ENCODE measurements at places on chromosomes 13 and 19. TPM values are rescaled to one million over a fixed set of nuclear protein-coding genes. Genes with fewer than 3 reads are reported as not detected.

DNA sequence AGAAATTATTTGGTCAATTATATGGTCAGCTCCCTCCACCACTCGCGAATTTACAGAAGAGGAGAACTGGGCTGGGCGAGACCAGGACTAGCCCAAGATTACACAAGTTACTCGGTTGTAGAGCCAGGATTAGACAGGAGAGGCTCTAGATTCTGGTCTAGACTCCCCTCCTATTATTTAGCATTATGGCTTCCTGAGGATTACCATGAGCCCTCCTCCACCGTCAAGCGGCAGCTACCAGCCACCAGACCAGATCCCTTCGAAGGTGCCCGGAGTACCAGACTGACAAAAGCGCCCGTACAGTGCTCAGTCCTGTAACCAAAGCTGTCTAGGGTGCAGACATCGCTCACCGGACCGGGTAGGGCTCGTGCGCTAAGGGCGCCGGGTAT is 497 bp upstream of the MLNR start:
- H3K4me3 ChIP-seq: peak overlapping the region; percentile 56
- peaks cover 26% of the 10 kb centered on the region for H3K4me1 ChIP-seq
- H3K27ac ChIP-seq: no peak overlapping the region
- H3K27me3 ChIP-seq: peaks cover 57% of the 10 kb centered on the region
- DNase-seq: no peak
- no peaks in the 10 kb centered on the region for H3K36me3 ChIP-seq

- H3K4me3 ChIP-seq: no peak overlapping the region
- H3K27me3 ChIP-seq: peaks cover 8% of the 10 kb centered on the region
- H3K36me3 ChIP-seq: no peaks in the 10 kb centered on the region
- no peak overlapping the region for H3K27ac ChIP-seq
- H3K4me1 ChIP-seq: no peaks in the 10 kb centered on the region
Observed at GRCh38 chr13:28451482-28452217, 43.3 kb downstream of the FLT1 start.

- no peaks in the 10 kb centered on the region for H3K27me3 ChIP-seq
- DNase-seq: no peak
- H3K36me3 ChIP-seq: peaks cover 21% of the 10 kb centered on the region
- H3K4me3 ChIP-seq: no peak overlapping the region
- H3K4me1 ChIP-seq: peaks cover 59% of the 10 kb centered on the region
- H3K27ac ChIP-seq: peak overlapping the region; percentile 51
Observed at GRCh38 chr19:3693025-3693925, 7.0 kb downstream of the PIP5K1C start.

- no peak overlapping the region for H3K27ac ChIP-seq
- no peak for DNase-seq
- H3K4me3 ChIP-seq: no peak overlapping the region
- H3K27me3 ChIP-seq: no peaks in the 10 kb centered on the region
Observed at GRCh38 chr19:17183271-17183761, 31.8 kb upstream of the USE1 start.

GRCh38 chr19:39127812-39128515 is 2.4 kb downstream of the PAK4 start:
- peak; percentile 87 for DNase-seq
- no peaks in the 10 kb centered on the region for H3K36me3 ChIP-seq
- H3K27me3 ChIP-seq: no peaks in the 10 kb centered on the region
- no peak overlapping the region for H3K4me3 ChIP-seq
- H3K4me1 ChIP-seq: peaks cover 81% of the 10 kb centered on the region
- H3K27ac ChIP-seq: peak overlapping the region; percentile 90

- no peaks in the 10 kb centered on the region for H3K4me1 ChIP-seq
- no peak for DNase-seq
- no peak overlapping the region for H3K4me3 ChIP-seq
- H3K27ac ChIP-seq: no peak overlapping the region
Observed at GRCh38 chr13:90352763-90353162, 994.7 kb upstream of the MIR17HG start.

- no peak for DNase-seq
- H3K27ac ChIP-seq: no peak overlapping the region
- peaks cover 30% of the 10 kb centered on the region for H3K36me3 ChIP-seq
- H3K27me3 ChIP-seq: no peaks in the 10 kb centered on the region
- no peak overlapping the region for H3K4me3 ChIP-seq
- H3K4me1 ChIP-seq: peaks cover 8% of the 10 kb centered on the region
Observed at GRCh38 chr13:24165746-24166145, 5.2 kb downstream of the SPATA13 start.

DNA sequence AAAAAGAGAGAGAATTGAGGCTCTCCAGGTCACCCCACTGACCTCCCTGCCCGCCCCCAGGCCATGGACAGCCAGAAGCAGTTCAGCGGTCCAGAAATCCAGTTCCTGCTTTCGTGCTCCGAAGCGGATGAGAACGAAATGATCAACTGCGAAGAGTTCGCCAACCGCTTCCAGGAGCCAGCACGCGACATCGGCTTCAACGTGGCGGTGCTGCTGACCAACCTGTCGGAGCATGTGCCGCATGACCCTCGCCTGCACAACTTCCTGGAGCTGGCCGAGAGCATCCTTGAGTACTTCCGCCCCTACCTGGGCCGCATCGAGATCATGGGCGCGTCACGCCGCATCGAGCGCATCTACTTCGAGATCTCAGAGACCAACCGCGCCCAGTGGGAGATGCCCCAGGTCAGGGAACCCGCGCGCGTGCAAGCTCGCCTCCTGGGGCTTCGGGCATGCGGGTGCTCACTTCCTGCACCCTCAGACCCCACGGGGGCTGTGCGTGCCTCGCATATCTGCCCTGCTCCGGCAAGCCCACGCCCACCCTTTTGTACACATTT is 56.6 kb downstream of the MAP4K1 start:
- peaks cover 16% of the 10 kb centered on the region for H3K27me3 ChIP-seq
- H3K4me3 ChIP-seq: no peak overlapping the region
- no peak overlapping the region for H3K27ac ChIP-seq
- DNase-seq: no peak

- no peak for DNase-seq
- no peaks in the 10 kb centered on the region for H3K27me3 ChIP-seq
- H3K36me3 ChIP-seq: peaks cover under 1% of the 10 kb centered on the region
- H3K27ac ChIP-seq: peak overlapping the region; percentile 47
Observed at GRCh38 chr13:45328661-45329111, 12.3 kb downstream of the TPT1 start.

DNA sequence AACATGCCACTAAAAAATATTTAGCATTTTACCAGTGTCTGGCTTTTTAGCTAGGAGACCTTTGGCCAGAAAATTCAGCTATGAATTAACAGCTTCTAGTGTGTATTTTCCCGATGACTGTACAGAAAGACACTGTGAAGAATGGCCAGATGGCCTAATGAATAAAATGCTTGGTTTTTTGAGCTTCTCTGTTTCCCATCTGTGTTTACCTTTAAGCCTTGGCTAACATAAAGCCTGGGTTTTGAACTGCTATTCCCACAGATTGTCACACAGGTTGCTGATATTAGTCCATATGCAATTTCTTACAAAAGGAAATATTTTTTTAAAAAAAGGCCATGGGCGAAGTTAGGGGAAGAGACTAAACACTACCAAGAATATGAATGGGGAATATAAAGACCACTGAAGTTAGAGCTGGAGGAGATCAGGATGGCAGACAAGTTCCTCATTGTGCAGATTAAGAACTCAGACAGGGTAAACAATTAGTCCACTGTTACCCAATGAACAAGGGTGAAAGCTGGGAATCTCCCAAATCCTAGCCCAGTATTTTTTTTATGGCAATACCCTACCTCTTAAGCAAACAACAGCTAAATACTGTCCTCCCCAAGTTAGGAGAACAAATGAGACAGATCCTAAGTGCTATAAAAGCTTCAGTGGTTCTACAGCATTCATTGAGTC is 95.1 kb downstream of the DCT start:
- no peaks in the 10 kb centered on the region for H3K4me1 ChIP-seq
- no peak overlapping the region for H3K27ac ChIP-seq
- DNase-seq: no peak
- H3K27me3 ChIP-seq: no peaks in the 10 kb centered on the region
- H3K4me3 ChIP-seq: no peak overlapping the region
- no peaks in the 10 kb centered on the region for H3K36me3 ChIP-seq

DNA sequence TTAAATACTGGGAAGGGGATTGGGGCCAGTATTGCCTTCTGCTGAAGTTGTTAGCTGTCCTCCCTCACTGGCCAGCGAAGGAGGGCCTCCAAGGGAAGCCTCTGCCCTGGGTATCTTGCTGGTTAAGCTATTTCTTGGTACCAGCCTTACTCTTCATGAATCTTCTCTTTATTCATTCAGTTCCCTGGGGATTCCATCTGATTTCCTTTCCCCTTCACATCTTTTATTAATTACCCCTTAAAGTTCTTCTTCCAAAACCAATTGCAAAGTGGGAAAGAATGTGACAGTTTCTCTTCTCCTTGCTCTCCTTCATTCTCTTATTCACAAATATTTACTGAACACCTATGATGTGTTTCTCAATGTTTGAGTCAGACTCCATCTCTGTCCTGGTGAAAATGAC is 36.7 kb upstream of the STK24 start:
- no peaks in the 10 kb centered on the region for H3K4me1 ChIP-seq
- no peak overlapping the region for H3K27ac ChIP-seq
- no peak for DNase-seq

GRCh38 chr19:49588365-49589122 is 2.4 kb upstream of the PRR12 start:
- H3K27ac ChIP-seq: no peak overlapping the region
- H3K36me3 ChIP-seq: no peaks in the 10 kb centered on the region
- no peaks in the 10 kb centered on the region for H3K27me3 ChIP-seq
- H3K4me3 ChIP-seq: no peak overlapping the region
- DNase-seq: no peak

- H3K36me3 ChIP-seq: no peaks in the 10 kb centered on the region
- peak within 1 kb of the TSS; percentile 20 for H3K4me3 ChIP-seq
- peak; percentile 19 for DNase-seq
- H3K4me1 ChIP-seq: peaks cover 61% of the 10 kb centered on the region
- peaks cover 82% of the 10 kb centered on the region for H3K27me3 ChIP-seq
- no peak within 1 kb of the TSS for H3K27ac ChIP-seq
Observed at GRCh38 chr19:29525901-29526729, at the start of gene VSTM2B. VSTM2B (plus strand) TSS chr19:29525994; CDS start chr19:29526584, 590 bp downstream.

DNA sequence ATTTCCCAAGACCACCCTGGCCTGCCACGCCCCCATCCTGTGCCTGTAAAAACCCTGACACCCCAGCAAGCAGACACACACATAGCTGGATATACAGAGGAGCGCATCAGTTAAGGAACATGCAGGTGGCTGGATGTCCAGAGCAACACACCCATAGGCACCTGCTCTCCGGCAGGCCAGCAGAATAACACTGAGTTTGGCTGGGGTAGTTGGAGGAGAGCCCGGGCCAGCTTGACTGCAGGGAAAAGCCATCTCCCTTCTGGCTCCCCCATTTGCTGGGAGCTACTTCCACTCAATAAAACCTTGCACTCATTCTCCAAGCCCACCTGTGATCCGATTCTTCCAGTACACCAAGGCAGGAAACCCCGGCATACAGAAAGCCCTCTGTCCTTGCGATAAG is 8.9 kb downstream of the RASL11A start:
- H3K4me1 ChIP-seq: no peaks in the 10 kb centered on the region
- no peak overlapping the region for H3K4me3 ChIP-seq
- H3K27ac ChIP-seq: no peak overlapping the region
- peaks cover 6% of the 10 kb centered on the region for H3K27me3 ChIP-seq
- H3K36me3 ChIP-seq: no peaks in the 10 kb centered on the region
- no peak for DNase-seq

GRCh38 chr19:33688171-33688992 is 66.6 kb downstream of the CHST8 start:
- peaks cover 7% of the 10 kb centered on the region for H3K27me3 ChIP-seq
- no peak for DNase-seq
- no peak overlapping the region for H3K4me3 ChIP-seq
- H3K36me3 ChIP-seq: no peaks in the 10 kb centered on the region

- H3K4me3 ChIP-seq: no peak overlapping the region
- no peak overlapping the region for H3K27ac ChIP-seq
- no peak for DNase-seq
- H3K4me1 ChIP-seq: no peaks in the 10 kb centered on the region
Observed at GRCh38 chr13:39451301-39451700, 151.7 kb downstream of the LHFPL6 start.

DNA sequence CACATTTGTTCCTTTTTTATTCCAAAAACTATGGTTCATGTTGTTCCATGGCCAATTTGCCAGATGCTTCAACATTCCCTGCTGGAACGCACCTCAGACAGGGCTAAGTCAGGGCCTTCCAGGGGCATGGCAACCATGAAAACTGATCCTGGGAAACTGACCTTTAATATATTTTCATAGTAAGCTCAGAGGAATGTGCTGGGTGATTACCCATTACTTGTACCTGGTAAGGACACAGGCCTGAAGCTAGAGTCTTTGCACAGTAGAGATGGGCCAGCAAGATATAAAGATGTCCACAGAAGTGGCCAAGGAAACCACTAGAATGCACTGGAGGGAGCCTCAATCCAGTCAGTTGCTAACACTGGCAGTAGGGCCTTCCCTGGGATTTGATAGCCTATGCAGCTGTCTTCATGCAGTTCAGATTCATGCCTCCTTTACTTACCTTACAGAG is 353.1 kb downstream of the ENOX1 start:
- no peaks in the 10 kb centered on the region for H3K36me3 ChIP-seq
- no peak overlapping the region for H3K4me3 ChIP-seq
- no peak for DNase-seq

DNA sequence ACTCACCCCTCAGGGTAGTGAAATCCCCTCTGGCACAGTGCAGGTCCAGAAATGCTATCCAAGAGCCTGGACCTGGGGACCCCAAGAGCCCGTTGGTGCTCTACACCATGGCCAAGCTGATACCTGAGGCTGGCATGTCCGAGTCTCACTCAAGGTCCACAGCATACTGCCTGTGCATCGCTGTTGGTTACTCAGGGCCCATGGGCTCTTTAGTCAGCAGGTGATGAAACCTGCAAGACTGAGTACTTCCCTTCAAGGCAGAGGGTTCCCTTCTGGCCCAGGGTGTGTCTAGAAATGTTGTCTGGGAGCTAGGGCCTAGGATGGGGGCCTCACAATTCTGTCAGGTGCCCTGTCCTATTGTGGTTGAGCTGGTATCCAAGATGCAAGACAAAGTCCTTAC is 19.6 kb upstream of the KBTBD7 start:
- no peaks in the 10 kb centered on the region for H3K36me3 ChIP-seq
- no peak overlapping the region for H3K27ac ChIP-seq
- H3K4me3 ChIP-seq: no peak overlapping the region
- peaks cover 7% of the 10 kb centered on the region for H3K4me1 ChIP-seq

GRCh38 chr13:52961256-52961910 is 67.2 kb upstream of the OLFM4 start:
- no peaks in the 10 kb centered on the region for H3K36me3 ChIP-seq
- no peak overlapping the region for H3K27ac ChIP-seq
- no peak for DNase-seq
- H3K4me1 ChIP-seq: no peaks in the 10 kb centered on the region
- no peaks in the 10 kb centered on the region for H3K27me3 ChIP-seq

IQCN gene
- 1.4 TPM for polyA plus RNA-seq

SLC25A41 gene
- polyA plus RNA-seq: not detected

SLC5A5 gene
- 1.4 TPM for polyA plus RNA-seq

C19orf73 gene
- 4.2 TPM for polyA plus RNA-seq

SLITRK6 gene
- 1.4 TPM for polyA plus RNA-seq

SLC10A2 gene
- not detected for polyA plus RNA-seq

TNNI3 gene
- 14.1 TPM for polyA plus RNA-seq
